ENCODE measurements at places on chromosomes 6 and 20.

DNA sequence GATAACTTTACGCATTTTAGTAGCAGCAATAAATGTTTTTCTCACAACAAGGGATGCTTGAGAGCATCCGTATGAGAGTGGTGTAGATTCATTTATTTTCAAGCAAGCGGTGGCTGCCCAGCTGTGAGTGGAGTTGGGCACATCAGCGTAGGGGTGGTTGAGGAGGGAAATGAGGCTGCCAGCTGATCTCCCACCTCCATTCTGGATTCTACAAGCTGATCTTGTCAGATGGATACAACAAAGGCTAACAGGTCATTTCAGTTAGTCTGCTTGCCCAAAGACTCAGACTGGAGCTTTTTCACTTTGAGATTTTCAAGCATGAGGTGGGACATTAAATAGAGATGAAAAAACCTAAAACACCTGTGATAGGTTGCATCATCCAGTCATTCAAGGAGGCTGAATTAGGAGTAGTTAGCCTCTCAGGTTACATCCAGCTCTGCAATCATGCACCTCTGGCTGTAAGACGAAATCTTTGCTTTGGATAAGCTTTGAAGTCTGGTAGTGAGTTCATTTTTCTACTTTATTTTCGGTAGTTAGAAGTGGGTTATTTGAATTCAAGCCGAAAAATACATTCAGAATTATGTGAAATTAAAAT, 1.9 kb upstream of the BACH2 start:
- no peak for DNase-seq

DNA sequence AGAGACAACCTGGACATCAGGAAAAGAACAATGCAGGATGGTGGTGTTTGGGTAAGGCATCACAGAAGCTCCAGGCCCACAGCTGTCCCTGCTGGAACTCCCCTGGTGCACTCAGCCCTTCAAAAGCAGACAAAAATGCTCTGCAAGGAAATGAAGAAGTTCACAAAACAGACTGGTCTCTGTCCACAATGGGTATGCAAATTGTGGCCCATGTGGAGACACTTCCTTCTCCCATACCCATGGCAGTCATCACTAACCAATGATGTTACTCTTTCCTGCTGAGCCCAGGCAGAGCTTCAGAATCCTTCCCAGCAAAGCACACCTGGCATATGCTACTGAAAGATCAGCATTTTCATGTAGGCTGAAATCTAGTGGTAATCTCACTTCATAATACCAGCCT, 42.6 kb upstream of the PXDC1 start:
- DNase-seq = no peak

GRCh38 chr6:87756858-87757257, 54.8 kb upstream of the AKIRIN2 start:
- peak; percentile 80 for DNase-seq

- DNase-seq = peak; percentile 33
Observed at GRCh38 chr6:169738976-169739529, 12.3 kb downstream of the DYNLT2 start.

GRCh38 chr6:163916315-163917081, 502.0 kb downstream of the QKI start:
- no peak for DNase-seq

- no peak for DNase-seq
Observed at GRCh38 chr6:4289770-4290320, 154.5 kb upstream of the ECI2 start.

GRCh38 chr6:52346503-52346902, 15.4 kb upstream of the PAQR8 start:
- DNase-seq = no peak

DNA sequence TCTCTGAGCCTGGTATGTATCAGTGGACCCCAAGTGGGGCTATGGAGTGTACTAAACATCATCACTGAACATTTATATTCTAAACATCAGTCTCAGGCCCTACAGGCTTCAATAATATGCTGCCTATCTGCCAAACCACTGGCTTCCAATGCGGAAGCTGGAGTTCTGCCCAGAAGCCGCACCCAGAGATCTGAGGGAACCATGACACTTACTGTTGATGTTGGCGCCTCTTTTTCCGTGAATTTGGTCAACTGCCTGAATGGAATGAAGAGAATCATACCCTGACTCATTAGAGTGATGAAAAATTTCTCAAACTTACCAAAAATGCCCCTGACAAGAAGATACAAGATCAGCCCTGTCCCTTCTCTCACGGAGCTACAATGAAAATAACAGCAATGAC, 66.2 kb downstream of the SLC22A23 start:
- DNase-seq = no peak

DNA sequence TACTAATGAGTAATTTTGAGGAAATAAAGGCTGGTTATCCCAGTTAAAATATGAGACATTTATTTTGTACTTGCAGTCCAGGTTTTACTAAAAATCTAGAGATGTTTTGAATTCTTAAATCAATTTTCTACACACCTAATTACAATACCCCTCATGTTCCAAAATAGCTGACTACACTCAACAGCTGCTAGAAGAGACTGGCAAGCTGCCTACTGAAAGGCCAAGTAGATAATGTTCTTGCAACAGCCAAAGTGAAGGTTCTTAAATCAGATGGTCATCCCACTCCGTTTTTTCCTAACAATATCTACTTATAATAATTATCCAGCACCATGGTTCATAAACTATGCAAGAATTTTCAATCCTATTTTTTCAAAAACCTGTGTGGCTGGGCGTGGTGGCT, 69.0 kb downstream of the DTNBP1 start:
- peak; percentile 71 for DNase-seq

GRCh38 chr6:11460001-11460668, 77.4 kb upstream of the TMEM170B start:
- DNase-seq = no peak

GRCh38 chr6:110558575-110558974, 82.2 kb upstream of the SLC22A16 start:
- DNase-seq = no peak

DNA sequence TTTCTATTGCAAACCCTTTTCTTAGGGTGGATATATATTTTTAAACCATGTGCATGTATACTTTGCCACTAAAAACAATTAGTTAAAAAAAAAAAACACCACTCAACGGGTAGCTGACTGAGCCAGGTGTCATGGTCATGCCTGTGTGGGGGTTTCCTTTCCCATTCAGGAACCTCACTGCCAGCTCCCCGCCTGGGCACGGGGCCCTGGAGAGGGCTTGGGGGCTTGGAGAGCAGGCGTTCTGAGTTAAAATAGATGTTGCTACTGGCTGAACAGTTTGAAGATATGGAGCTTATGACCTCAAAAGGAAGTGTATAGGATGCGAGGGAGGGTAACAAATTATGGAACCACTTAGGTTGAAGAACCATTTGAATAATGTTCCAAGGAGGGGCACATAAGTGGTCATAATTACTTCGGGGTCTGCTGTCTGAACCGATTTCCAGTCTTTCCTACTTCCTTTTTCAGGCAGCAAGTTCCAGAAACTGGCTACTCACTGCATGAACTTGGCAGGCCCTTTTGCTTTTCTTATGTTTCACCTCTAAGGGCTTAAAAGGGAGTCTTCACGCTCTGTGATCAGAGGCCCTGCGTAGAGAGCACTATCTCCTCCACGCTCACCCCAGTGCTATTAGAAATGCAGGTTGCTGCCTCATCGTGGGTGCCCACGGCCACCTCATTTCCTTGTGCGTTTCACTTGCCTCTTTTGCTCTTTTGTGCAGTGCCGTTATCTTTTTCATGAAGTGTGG, 9.9 kb downstream of the STX16 start:
- DNase-seq = no peak

- DNase-seq = peak; percentile 45
Observed at GRCh38 chr20:341682-342081, 5.2 kb upstream of the NRSN2 start.

DNA sequence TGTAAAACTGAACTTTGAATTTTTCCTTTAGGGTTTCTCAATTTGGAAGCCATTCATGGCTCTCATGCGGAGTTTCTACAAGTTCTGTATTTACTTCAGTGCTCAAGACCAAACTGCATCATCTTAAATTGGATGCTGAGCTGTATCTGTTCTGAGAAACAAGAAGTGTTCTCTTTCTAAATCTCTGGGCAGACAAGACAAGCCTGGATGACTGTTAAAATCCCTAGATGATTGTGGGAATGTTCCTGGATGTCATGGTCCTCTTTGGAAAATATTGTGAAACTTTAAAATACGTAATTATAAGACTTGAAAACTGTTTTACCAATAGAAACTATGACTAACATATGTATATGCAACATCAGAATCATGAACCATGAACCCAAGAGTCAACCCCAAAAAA, 6.2 kb upstream of the GCM1 start:
- DNase-seq = no peak

DNA sequence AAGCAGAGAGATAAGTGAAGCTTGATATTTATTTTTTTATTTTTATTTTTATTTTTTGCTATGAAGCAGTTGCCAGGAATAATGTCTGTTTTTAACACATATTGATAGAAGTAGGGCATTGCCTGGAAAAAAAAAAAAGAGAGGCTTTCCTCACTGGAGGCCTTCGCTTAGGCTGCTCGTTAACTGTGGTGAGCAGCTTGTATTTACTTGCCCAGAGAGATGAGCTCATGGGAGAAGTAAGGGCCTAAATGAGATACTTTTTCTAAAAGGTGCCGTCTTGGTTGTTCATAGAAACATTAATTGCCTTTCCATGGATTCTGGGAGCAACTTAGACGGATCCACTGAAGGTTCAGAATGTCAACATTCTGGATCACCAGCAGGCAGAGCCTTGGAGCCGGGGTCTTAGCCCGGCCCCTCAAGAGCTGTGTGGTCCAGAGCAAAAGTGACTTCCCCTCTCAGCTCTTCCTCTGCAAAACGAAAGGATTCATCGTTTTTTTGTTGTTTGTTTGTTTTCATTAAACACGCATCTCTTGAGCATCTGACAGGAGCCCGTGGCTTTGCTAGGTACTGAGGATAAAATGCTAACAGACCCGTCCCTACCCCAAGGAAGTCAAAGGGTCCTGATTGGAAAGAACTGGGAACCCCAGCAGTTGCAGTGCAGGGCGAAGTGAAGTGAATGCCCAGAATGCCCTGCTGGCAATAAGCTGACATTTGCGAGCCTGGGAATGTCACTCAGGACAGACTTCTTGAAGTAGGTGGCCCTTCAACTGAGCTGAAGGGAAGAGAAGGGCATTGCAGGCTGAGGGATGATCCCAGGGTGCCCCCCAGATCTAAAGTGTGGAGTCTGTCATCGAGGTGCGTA, 138.5 kb downstream of the ZDHHC14 start:
- DNase-seq = no peak

DNA sequence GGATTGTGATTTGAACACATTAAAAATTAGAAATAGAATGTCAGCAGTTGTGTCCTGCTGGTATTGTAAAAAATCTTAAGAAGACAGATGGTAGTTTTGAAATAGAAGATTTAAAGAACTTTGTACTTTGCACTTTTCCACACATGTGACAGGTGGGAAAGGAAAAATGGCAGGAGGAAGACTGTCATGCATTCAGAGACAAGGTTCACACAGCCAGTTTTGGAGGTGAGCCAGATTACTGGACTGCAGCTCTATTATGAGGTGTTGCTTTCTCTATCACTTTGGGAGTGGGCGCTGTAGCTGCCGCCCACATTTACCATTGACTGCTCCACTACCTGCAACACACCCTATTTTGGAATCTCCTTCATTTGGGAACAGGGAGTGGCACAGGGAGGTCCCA, 12.1 kb upstream of the NDUFAF4 start:
- no peak for DNase-seq

DNA sequence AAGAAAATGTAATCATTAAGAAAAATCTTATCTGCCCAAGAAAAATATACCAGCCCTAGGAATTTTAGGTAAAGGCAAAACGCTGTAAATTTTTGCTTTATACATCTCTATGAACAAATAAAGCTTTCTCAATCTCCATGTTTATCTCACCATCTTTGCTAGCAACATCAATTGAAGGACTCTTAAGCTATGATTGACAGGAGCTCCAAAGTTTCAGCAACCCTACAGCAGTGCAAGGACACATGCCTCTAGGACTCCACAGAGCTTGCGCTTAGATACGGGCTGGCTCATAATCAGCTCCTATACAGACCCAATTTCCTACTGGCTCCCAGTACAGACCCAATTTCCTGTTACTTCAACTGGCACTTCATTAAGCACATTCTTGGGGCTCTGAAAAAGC, 4.3 kb downstream of the NANP start:
- DNase-seq = no peak

DNA sequence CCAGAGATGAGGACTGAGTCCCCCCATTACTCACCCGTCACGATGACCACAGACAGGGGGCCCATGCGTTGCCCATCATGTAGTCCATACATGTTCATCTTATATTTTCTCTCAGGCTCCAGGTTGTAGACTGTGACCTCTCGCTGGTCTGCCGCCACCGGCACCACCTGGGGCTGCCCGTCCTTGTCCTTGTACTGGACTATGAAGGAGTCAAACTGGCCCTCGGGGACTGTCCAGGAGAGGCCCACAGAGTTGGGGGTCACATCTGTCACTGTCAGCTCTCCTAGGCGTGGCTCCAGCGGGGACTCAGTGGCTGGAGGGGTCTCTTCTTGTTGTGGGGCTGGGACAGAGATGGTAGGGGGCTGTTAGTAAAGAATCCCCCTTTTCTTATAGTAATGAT, 35.4 kb downstream of the CYP21A2 start:
- DNase-seq = no peak

GRCh38 chr20:37540001-37540400, 12.3 kb upstream of the BLCAP start:
- DNase-seq = no peak
